HT-29 (cell line): ENCODE measurements at places on chromosomes 2 and 18.

GRCh38 chr2:10235909-10236550 lies 66.7 kb upstream of the HPCAL1 start:
- no peak for DNase-seq

DNA sequence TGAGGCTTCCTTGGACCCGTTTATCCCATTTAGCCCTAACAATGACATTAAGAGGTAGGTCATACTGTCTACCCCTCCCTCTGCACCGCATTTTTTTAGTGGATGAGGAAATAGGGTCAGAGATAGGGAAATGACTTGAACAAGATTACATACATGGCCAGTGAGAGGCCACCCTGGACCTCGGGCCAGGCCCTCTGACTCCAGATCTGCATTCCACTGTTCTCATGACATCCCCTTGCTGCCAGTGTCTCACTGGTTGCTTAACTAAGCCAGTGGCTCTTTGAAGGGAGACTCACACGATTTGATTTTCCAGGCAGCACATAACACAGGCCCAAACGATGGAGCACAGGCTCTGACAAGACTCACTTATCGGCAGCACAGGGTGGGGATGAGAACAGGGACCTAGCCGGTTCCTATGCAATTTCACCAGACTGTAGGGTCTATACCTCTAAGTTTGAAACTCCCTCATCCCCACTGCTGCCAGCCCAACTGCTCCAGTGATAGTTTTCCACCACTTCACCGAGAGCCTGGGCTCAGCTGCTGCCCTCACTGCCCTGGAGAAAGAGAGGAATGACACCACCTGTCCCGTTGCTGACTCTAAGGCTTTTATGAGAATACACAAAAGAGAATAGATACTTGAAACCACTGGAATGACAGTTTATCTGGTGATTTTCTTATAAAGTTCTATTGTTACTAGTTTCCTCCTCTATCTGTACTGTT lies 82.5 kb downstream of the TMEM247 start:
- DNase-seq, result no peak

DNA sequence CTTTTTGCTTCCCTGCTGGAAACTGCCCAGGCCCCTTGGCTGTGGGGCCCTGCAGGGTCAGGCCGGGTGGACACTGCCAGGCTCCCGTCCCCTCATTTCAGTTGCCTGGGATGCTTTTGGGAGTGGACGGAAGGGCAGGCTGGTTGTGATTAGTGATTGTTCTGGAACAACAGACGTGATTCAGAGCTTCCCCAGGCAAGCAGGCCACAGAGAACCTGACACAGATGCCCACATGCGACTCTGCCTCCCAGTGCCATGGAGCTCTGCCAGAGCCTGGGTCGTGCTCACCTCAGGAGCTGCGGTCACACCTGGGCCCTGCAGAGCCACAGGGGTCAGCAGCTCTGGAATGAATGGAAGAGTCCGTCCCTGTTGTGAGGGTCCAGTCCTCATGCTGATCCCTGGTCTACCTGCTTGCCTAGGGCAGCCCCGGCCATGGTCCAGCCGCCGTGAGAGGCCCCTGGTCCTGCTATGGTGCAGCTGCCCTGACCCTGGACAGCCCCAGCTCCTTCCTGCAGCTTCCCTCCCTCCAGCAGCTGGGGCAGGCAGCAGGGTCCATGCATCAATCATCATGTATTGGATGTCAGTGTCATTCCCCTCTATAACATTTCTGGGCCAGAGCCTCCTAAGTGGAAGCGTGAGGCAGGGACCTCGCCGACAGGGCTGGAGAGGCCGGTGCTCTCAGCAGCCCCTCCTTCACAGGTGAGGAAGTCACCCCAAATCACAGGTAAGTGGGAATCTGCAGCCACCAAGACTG lies 518.6 kb upstream of the MYT1L start:
- DNase-seq, result no peak

DNA sequence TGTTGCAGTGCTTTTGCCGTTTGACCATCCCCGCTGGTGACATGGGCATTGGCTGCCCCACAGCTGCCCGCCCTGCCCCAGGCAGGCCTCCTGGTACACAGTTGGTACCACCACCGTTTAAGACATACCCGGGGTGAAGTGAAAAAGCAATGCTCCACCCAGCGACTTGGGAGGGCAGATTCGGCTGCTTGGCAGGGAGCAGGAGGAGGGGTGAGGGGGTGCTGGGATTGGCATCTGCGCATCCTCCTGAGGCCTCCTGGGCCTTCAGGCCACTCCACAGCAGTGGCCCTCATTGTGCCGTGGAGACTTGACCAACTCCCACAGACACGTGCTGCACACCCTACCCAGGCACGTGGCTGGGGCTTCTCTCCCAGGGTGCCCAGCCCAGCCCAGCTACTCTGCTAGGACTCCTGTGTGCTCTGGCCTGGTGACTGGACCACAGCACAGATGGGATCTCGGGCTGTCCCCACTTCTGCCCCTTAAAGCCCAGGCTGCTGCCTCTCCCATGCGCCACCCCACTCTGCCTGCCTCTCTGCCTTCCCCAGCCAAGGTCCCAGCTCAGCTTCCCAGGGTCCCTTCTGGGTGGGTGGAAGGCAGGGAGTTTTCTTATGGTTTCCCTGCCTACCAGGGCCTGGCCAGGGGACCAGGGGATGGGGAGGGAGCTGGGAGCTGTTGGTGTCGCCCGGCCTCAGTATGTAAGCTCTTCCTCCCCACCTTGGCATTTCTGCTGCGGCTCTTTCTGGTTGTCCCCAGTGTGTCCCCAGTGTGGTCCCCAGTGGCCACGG lies 157.0 kb upstream of the HS6ST1 start:
- no peak for DNase-seq

DNA sequence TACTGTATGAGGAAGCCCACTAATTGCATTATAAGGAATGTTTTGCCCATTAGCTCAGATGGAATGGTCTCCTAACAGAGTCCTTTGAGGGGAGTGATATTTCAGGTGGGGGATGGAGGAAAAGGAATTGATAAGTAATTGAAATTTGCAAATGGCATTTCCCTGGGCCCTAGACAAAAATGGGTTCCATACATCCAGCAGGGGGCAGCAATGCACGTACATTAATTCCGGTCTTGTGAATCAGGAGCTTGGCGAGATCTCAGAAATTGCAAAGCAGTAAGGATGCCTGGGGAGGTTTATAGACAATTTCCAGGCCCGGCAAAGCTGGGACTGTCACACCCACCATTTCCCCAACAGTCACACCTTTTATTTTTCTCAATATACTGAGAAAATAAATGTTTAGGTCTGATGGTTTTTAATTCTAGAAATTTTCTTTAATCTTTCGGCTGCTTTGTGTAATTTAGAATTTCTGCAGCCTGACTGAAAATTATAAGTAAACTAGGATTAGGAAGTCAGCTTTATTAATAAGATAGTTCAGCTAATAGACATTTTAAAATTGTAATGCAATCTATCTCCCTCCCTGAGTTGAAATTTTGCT lies 122.8 kb downstream of the LYPD1 start:
- peak; percentile 70 for DNase-seq

DNA sequence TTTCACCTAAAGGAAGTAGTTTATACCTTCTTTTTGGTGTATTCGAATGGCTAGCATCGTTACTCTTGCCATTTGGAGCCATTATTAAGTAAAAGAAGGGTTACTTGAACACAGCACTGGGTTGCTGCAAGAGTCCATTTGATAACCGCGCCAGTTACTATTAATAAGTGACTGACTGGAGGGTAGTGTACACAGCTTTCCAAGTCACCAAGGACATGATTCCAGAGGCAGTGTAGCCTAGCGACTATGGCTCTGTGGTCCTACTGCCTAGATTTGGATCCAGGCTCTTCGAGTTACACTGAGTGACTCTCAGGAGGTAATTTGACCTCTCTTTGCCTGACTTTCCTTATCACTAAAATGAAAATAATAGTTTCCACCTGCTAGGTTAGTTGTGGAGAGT lies 206.8 kb downstream of the MEIS1 start:
- DNase-seq, result no peak

DNA sequence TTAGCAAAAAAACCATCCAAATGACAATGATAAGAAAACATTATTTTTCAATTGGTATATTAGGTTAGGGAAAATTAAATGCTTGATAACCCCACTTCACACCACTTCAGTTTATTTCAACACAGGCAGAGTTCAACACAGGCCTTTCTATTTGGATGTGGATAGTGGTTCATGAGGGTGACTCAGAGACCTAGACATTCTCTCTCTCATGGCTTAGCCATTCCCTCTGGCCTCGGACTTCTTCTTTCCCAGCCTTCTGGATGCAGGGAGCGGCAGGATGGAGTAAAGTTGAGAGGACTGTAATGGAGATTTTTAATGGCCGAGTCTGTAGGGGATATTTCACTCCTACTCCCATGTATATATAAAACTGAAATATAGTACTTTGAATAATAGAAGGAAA lies 109.7 kb downstream of the CTNNA2 start:
- no peak for DNase-seq
